Upper lobe of left lung (tissue), 6 donors: ENCODE measurements at places on chromosomes 2 and 18.

DNA sequence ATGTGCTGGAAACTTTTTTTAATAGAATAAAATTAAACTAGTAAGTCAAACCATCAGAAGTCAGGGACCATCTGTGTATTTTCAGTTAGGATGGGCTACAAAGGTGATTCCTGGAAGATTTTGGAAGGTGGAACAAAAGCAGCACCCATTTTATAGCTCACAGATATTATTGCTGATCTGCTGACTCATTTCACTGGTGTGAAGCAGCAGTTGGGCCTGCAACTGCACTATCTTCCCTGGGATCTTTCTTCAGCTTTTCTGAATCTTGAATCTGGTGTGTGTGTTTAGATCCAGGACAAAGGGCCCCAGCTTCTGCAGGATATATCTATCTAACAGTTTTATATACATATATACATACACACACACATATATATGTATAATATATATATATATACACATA is 35.6 kb upstream of the BCL11A start:
- DNase-seq: no peak

GRCh38 chr2:165698444-165698884 is 95.6 kb downstream of the GALNT3 start:
- peak; percentile 25 for DNase-seq

DNA sequence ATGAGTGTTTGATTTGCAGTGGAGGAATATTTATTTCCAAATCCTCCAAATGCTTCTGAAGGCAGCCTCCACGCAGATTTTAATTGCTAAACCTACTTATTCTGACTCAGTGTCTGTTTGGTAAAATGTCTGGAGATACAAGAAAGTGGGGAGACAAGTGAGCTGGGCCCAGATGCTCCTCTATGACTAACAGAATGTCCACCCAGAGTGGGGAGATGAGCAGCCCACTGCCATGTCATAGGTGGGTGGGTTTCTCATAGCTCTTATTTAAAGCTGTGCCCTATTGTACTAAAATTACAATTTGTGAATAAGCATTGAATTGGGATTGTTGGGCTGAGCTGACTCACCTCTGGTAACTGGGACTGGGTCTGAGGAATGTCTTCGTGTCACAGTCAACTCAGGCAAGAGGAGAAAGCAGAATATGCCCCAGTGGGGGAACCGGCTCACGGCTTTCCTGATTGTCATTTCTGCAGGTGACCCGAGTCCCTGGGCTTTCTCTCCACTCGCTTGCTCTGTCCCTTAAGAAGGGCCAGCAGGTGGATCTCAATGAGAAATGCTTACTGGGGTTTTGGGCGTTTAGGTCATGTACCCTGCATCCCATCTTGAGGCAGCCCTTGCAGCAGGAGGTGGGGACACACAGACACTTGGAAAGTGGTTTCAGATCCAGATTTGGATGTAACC is 116.3 kb upstream of the SPRED2 start:
- DNase-seq: no peak

DNA sequence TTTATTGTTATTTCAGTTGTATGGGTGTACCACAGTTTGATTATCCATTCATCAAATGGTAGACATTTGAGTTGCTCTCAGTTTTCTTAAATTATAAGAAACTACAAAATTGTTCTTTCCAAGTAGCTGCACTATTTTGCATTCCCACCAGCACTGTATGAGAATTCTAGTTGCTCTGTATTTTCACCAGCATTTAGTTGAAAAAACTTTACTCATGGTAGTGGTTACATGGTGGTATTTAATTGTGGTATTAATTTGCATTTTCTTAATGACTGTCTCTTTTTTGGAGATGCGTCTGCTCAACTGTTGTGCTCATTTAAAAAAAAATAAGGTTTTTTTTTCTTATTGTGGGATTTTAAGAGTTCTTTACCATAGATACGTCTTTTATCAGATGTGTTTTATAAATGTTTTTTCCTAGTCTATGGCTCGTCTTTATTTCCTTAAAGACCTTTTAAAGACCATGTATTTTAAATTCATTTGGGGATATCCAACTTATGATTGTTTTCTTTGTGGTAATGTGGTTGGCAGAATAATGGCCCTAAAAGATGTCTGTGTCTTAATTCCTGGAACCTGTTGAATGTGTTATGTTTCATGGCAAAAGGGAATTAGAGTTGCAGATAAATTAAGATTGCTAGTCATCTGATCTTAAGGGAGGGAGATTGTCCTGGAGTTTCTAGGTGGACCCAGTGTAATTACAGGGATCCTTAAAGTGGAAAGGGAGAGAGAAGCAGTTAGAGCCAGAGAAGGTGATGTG is 37.4 kb downstream of the UBE2F start:
- no peak for DNase-seq

DNA sequence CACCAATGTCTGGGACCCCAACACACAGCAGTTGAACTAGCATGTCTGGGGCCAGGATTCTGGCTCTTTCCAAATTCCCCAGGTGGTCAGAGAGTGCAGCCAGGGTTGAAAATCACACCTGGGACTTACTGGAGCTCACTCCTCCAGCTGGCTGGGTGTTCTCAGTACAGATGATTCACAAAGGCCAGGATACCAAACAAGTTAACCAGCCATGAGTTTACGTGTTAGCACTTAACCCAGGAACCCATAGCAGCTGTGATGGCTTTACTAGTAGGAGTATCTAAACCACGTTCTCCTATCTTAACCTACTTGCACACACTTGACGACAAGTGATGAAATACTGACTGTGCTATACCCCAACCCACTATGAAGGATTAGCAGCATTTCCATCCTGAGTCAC is 222.8 kb downstream of the FBXO15 start:
- DNase-seq: no peak

DNA sequence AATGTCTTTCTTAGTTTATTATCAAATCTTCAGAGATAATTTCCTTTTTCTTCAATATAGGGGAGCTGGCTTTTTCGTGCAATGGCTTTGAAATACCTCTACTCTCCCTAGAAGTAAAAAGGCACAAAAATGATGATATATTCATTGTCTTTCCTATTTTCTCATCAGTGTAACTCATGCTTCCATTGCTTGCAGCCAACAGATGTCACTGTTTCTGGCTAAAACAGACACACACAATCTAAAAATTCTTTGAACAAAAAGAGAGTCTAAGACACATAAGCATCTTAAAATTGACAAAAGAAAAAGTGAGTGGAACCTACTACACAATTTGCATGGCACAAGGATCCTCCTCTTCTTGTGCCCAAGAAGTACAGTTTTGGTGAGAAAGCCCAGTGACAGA is 448.7 kb upstream of the VRK2 start:
- no peak for DNase-seq

DNA sequence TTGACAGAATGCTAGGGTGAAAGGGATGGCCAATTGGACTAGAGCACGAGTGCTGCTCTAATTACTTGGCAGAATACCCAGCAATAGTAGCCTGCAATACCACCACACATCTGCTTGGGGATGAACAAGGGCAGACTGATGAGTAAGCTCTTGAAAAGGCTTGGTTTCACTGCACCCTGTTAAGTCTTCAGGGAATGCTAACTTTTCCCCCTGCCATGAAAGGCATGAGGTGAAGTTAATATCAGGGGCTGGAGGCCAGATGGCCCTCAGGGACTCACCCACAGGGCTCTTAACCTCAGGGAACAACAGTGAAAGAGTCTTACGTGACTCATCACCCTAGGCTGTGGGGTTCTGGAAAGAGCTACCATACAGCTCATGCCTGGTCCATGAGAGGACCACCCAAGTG is 51.7 kb upstream of the MYL1 start:
- no peak for DNase-seq

DNA sequence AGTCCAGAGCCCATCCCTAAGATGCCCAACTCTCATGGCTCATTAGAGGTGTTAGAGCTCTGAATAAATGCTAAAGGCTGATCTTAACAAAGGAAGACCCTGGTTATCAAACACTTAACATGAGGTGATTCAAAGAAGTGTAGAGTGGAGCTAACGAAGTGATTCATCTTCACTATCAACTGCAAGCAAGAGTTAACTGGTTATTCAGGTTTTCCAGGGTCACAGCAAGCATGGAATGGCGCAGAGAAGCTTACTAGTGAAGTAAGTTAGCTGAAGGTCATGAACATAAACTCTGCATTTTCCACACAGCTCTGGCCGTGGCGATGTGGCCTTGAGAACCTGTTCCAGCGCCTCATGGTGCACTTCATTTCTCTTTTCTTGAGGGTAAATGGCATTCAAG is 17.0 kb downstream of the RND3 start:
- DNase-seq: no peak

- no peak for DNase-seq
Observed at GRCh38 chr2:118423776-118424175, 335.5 kb downstream of the INSIG2 start.

GRCh38 chr2:54897420-54898310 is 152.6 kb downstream of the RTN4 start:
- DNase-seq: no peak

- DNase-seq: no peak
Observed at GRCh38 chr2:148103946-148104345, 83.1 kb downstream of the MBD5 start.

GRCh38 chr2:73112026-73112912 is 479 bp downstream of the RAB11FIP5 start:
- peak; percentile 27 for DNase-seq

DNA sequence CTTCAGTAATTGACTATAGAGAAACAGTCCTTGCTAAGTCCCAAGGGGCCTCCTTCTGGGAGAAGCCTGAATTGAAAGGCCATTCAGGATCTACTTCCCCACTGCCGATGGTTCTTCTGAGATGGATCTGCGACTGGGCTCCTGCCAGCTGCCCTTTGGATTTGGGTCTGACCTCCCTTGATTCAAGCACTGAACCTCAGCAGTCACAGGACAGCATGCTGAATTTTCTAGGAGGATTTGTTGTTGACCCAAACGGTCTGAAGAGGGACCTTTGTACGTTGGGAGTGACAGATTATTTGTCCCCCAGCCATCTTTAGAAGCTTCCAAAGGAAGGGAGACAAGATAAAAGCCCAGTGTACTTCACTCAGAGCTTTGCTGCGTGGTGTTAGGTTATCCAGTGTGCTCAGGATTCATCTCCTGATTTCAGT is 67.1 kb downstream of the NXPH2 start:
- no peak for DNase-seq

DNA sequence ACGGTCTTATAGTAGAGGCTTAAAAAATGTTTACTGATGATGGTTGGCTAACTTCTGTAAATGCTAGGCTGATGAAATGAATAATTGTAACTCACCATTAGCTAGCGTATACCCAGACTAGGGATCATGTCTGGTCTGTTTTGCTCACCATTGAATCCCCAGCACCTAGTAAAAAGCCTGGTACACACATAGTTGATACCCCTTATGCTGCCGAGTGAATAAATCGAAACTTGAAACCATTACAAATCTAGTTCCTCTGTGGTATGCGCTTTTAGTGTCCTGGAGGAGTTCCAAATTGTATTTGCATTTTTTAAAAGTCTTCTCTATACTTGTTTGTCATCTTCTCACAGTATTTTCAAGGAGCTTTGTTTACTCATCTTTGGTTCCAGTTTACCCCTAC is 1.3 kb downstream of the TAF1B start:
- no peak for DNase-seq

- no peak for DNase-seq
Observed at GRCh38 chr2:193774166-193774565, 1579.4 kb upstream of the TMEFF2 start.

DNA sequence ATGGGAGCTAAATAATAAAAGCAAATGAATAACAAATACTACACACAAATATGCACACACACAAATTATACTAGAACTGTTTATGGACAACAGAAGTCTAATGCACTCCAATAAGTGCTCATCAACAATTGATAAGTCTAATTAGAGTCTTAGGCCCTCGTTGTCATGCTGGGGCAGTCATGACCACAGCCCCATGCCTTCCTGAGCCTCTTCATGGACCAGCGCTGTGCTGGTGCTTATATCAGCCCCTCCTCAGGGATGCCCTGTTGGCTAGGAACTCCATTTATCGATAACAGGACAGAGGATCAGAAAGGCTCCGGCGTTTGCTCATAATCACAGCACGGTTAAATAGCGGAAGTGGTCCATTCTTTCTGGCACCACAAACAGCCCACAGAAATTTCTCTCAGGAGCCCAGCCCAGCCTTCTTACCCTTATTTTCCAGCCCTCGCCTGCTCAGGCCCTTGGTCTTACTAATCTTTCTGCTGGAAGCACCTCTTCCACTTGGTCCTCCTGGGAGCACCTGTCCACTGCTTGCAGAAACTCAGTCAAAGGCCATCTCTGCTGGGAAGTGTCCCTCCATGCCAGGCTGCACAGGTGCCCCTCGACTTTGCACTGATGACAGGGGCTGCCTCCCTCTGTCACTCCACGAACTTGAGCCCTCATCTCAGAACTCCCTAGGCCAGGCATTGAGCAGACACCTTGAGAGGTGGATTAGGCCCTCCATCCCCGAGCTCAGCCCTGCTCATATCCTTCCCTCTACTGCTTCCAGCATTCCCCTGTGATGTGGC is 500.2 kb upstream of the HS6ST1 start:
- DNase-seq: no peak

- DNase-seq: no peak
Observed at GRCh38 chr2:40740419-40740818, 288.5 kb upstream of the SLC8A1 start.

- no peak for DNase-seq
Observed at GRCh38 chr18:10351219-10351818, 103.1 kb upstream of the APCDD1 start.

- no peak for DNase-seq
Observed at GRCh38 chr2:14756122-14756541, 123.6 kb downstream of the LRATD1 start.

- no peak for DNase-seq
Observed at GRCh38 chr18:4551001-4551360, 95.9 kb upstream of the DLGAP1 start.

DNA sequence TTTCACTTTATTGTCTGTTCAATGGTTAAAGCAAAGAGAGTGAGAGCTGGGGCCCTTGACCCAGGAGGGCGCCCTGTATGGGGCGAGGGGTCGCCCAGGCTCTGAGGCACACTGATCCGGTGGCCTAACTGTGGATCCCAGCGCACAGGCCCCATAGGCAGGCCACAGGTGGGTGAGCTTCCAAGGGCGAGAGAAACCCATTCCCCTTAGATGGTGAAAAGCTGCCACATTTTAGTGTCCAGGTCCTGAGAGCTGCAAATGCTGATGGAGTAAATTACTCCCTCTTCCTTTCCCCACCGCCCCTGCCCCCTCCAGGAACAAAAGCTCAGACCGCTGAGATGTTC is 5.9 kb upstream of the DLX2 start:
- no peak for DNase-seq

DNA sequence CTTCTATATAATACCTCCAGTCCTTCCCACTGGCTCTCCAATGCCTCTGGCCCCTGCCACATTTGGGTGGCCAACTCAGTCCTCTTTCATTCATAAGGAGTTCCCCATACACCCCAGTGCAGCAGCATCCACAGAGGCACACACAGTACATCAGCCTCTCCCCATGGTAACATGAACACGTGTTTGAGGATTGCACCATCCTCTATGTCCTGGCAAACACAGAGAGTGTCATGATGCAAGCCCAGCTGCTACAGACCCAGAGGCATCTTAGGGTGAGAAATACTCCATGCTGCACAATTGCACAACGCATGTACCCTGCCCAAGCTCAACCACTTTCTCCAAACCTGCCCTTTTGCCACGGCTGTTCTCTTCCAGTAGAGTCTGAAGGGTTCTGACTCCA is 11.5 kb downstream of the IGFBP5 start:
- DNase-seq: peak; percentile 56

- DNase-seq: no peak
Observed at GRCh38 chr2:174054926-174055325, 89.8 kb upstream of the SP3 start.
